ENCODE measurements at places on chromosomes 5 and 9.

DNA sequence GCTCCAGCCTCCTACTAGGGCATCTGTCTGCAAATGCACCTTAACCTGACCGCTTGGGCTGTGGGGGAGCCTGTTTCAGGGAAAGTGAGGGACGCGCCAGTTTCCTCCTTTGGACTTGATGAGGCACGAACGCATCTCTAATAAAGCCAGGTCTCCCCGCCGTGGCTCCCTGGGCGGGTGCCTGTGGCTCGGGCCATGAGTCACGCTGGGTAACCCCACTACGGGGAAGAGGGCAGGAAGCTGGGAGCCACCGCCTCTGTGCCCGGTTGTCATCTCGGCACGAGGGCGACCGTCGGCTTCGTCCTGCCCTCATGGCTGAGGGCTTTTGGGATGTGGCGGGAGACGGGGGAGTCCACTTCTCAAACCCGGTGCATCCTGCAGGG is 12.1 kb downstream of the NOTCH1 start:
- no peak for DNase-seq

- DNase-seq = no peak
These were observed 19.0 kb downstream of the NEURL1B start for GRCh38 chr5:172659909-172660628.

GRCh38 chr9:114666851-114667250 is 9.2 kb upstream of the TEX53 start:
- no peak for DNase-seq

GRCh38 chr5:178078197-178079010 is 34.9 kb upstream of the N4BP3 start:
- DNase-seq = no peak

GRCh38 chr9:121055642-121056143 is 5.6 kb upstream of the C5 start:
- DNase-seq = no peak

GRCh38 chr9:16304301-16304700 is 566.2 kb downstream of the BNC2 start:
- DNase-seq = no peak

GRCh38 chr9:128729302-128729701 is 5.4 kb upstream of the ZDHHC12 start:
- no peak for DNase-seq

GRCh38 chr5:2740876-2741555 is 10.5 kb downstream of the IRX2 start:
- DNase-seq = no peak

DNA sequence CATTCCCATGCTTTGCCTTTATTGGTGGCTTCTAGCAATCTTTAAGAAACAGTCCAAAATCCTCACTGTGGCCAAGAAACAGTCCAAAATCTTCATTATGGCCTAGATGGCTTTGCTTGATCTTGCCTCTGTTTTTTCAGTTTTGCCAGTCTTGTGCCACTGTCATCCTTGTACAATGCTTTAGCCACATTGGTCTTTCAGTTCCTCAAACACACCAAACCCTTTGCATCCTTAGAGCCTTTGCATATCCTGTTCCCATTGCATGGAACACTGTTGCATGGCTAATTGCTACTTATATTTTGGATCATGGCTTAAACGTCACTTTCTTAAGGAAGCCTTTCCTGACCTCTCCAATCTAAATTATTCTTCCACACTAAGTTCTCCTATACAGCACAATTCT is 22.1 kb downstream of the MRRF start:
- DNase-seq = no peak

DNA sequence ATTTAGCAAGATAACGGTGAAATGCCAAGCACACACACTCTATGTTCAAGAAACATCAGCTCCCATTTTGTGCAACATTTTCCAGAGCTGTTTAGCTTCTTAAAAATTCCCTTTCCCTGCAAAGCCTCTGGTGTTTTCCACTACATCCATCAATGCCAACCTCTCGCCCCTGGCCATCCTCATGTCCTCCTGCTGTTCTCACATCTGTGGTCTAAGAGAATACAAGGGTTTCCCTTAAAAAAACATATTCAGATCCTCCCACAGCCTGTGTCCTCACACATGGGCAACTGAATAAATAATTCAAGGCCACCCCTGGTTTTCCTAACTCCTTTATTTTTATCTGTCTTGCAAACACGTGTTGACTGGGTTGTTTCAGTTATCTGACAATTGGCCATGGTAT is 70.3 kb downstream of the PAPPA start:
- peak; percentile 63 for DNase-seq

- no peak for DNase-seq
These were observed 2019.5 kb upstream of the NUDT12 start for GRCh38 chr5:105581988-105582690.

DNA sequence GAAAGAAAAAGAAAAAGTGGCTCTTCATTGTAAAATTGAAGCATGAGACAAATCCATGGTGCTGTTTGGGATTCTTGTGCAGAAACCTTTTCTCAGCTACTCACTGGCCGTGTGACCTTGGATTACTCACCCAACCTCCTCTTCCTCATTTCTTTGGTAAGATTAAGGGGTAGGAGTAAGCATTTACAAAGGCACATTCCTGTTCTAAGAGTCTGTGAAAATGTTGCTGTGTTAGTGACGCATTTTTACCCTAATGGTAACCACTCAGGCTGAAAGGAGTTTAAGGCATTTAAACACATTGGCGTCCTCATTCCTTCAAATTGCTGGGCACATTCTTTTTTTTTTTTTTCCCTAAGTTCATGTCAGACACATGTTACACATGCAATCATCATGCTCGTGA is 4.3 kb downstream of the RAI14 start:
- DNase-seq = no peak

DNA sequence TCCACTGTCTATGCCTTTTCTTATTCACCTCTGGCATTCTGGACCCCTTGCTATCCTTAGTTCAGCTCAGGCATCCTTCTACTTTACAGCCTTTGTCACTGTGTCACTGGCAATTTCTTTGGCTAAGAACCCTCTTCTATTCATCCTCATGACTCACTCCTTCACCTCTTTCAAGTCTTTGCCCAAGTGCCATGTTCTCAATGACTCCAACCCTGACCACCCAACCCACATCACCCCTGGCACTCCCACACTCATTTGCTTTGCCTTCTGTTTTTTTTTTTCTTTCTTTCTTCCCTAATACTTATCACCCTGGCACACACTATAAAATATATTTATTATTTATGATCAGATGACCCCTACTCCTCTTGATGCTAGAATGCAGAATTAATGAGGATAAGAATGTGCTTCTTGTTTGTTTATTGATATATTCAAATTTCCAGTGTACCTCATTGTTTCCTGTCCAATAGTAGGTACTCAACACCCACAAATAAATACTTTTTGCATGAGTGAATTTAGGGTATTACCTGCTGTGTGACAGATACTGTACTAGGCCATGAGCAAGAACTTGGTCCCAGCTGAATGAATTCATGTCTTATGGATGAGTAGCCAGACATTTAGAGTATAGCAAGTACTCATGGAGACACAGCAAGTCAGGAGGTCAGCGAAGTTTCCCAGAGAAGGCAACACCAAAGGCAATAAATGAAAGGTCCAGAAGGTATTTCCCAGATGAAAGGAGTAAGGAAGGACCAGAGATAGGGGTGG is 236.1 kb downstream of the PAPPA start:
- DNase-seq = no peak

DNA sequence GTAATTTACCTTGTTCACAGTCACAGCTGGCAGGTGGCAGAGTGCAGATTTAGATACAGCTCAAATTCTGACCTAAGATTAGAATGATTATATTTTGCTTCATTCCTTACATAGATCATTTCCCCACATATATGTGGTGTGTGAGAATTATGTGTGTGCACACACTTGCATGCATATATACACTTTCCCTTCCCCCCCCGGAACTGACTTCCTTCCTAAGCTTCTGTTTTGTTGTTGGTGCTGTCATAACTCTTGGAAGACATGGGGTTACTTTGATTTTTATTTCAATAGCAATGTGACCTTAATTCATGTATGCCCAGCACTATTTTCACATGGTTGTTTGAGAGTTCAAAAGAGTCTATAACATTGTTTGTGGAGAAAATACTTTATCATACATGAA is 112.8 kb downstream of the CMYA5 start:
- no peak for DNase-seq

GRCh38 chr9:128503870-128504269 is 649 bp upstream of the GLE1 start:
- no peak for DNase-seq

DNA sequence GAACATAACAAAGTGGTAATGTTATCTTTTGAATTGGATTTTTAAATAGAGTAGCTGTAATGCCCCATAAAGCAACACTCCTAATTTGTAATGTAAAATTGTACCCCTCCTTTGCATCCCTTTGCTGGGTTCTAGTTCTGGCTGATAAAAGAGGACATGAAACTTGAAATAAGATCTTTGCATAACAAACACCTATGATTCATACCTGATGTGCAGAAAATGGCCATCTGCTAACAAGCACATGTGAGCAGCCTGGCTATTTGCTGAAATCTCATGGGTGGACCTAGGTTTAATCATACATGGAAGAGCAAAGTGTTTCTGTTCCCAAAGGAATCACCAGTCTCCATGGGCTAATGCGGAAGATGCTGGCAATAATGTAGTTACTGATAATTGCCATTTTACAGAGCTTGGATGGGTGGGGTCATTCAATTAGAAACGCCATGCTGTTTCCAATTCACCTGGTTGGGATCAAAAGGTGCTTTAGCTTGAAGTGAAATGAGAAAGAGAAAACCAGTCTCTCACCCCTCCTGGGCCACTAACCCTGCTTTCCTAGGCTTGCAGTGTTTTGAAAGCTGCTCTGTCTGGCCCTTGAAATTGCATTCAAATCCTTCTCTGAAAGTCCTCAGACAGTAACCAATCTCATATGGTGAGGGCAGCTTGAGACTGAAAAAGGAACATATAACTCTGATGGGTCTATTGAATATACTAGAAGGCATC is 585.1 kb downstream of the TLE4 start:
- no peak for DNase-seq

DNA sequence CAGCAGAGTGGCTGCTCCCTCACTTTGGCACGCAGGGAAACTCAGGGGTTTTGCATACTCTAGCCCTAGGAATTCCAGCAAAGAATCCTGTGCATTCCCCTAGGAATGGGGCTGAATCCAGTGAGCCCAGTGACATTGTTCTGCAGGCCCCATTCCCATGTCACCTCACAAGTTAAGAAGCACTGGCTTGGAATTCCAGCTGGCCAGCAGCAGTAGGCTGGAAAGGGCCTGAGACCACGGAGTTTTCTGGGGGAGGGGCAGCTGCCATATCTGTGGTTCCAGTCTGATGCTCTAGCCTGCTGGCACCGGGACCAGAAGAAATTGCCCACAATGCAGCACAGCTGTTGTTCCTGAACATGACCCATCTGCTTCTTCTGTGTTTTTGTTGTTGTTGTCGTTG is 217.6 kb upstream of the DMRTA1 start:
- no peak for DNase-seq

GRCh38 chr5:42074353-42074752 is 149.3 kb downstream of the FBXO4 start:
- DNase-seq = no peak

DNA sequence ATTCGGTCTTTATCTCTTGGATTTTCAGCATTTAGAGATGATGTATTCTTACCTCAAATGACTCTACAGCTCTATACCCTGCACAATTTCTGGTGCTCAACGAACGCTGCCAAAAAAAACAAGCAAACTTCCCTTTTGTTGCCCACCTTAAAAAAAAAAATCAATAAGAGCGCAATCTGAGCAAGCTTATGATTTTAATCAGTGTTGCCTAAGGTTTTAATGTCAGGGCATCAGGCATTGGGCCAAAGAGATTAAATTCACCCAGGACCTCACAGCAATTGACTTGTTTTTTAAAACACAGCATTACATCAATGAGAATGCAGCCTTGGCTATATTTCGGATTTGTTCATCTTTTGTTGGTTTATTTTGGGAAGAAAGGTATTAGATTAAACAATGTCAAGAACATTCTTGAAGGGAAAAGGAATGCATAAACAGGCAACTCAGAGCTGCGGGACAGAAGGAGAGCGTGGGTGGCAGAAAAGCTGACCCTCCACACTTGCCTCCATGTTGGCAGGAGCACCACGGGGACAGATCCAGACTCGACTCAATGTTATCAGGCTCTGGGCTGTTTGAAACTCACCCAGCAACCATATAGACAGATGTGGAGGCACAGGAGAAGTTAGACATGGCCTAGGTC is 127.5 kb upstream of the DAPK1 start:
- no peak for DNase-seq

GRCh38 chr5:125210242-125210947 is 464.0 kb upstream of the ZNF608 start:
- DNase-seq = no peak

DNA sequence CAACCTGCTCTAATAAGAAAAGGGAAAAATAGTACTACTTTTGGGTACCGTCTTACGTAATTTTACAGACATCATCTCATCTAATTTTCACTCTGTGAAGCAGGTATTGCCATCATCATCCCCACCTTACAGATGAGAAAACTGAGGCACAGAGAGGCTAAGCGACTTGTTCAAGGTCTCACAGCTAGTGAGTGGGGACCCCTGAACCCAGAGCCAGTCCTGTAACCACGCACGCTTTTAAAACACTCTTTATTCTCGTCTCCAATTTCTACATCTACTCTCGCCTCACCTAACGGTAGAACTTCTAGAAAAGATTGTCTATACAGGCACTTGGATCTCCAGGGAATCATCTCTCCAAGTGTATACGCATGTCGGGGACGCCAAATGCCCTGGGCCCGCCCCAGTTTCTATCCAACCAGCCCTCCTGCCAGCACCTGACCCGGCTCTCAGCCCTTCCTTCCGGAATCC is 1.5 kb upstream of the TRAF1 start:
- no peak for DNase-seq

DNA sequence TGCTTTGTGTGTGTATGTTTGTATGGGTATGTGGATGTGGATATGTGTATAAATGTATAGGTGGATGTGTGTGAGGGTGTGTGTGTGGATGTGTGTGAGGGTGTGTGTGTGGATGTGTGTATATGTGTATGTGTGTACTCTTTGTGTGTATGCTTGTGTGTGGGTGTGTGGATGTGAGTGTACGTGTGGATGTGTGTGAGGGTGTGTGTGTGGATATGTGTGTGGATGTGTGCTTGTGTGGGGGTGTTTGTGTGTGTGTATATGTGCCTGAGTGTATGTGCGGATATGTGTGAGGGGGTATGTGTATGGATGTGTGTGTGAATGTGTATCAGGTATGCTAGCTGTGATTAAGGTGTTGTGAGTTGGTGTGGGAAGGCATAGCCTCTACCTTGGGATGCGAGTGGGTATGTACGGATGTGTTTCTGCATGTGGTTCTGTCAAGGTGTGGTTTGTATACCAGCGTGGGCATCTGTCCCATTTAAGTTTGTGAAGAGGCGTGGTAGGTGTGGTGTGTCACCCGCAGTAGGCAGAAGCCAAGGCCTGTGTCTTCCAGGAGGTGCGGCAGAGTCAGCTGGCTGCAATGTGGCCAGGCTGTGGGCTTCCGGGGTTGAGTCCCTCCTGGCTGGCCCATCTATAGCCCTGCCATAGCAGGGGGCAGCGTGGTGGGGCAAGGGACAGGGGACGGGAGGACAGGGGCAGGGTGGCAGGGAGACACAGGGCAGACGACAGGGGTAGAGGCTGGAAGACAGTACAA is 155.8 kb downstream of the DAB2IP start:
- no peak for DNase-seq

- DNase-seq = no peak
These were observed 26.6 kb upstream of the DAB2 start for GRCh38 chr5:39451276-39451941.

- no peak for DNase-seq
These were observed 37.5 kb downstream of the ZNF618 start for GRCh38 chr9:113913426-113914195.

GRCh38 chr9:98833090-98833956 is 25.9 kb downstream of the GALNT12 start:
- DNase-seq = no peak

- no peak for DNase-seq
These were observed 63.5 kb upstream of the PHYKPL start for GRCh38 chr5:178296066-178296465.
